Left forelimb (tissue), 1 donor: ENCODE measurements at places on chromosomes 4 and X.

DNA sequence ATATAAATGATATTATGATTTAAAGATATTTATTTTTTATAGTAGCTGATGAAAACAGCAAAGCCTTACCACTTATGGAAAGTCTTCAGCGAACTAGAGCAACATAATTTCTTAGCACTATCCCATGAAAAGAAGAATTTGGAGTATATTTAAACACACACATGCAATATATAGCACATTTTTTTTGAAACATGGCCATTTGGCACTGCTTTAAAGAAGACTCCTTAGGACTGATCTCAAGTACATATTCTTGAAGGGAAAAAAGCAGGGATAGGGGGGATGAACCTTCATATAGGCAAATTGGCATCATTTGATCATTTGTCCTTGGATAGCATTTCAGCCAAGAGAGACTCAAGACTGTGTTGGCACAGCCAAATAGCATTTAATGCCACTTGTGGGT is 193.3 kb downstream of the ANKRD50 start:
- DNase-seq: no peak

- no peak for DNase-seq
Measured at GRCh38 chr4:184357165-184357564, 117.2 kb downstream of the IRF2 start.

GRCh38 chrX:136061696-136062095 is 76.5 kb downstream of the SLC9A6 start:
- DNase-seq: no peak

GRCh38 chr4:51831133-51831532 is 11.8 kb upstream of the DCUN1D4 start:
- no peak for DNase-seq

- no peak for DNase-seq
Measured at GRCh38 chr4:107270614-107271013, 234.5 kb upstream of the DKK2 start.

GRCh38 chrX:28693101-28693500 is 105.9 kb downstream of the IL1RAPL1 start:
- no peak for DNase-seq

DNA sequence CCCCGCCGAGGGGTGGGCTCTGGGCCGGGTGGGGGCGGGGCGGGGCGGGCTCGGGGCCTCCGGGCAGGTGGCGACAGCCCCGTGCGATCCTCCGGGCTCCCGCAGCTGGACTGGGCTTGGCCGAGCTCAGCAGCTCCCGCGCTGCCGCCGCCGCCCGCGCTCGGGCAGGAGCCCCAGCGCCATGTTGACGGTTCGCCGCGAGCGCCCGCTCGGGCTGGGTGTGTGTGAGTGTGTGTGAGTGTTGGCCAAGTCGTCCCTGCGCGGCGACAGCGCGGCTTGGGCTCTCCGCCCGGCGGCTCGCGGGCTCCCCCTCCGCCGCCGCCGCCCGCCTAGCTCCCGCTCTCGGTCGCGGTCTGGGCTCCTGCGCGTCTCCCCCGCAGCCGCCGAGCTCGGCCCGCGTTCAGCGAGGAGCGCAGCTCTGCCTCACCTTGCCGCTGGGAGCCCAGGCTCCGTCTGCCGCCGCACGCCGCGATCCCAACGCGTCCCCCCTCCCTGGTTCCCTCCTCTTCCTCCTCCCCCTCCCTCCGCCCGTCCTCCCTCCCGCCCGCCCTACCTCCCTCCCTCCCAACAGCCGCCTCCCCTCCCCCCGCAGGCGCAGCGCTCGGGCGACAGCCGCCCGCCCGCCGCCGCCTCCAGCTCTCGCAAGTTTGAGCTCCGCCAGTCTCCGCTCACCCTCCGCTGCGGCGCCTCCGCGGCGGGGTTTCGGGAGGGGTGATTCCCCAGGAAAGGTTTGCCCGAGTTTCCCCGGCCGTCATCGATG is at the start of gene BCOR:
BCOR (minus strand) TSS at position 455 of the 760 bp plus-strand sequence. CDS start 20,029 bp downstream, outside the sequence.
- peak; percentile 74 for DNase-seq

DNA sequence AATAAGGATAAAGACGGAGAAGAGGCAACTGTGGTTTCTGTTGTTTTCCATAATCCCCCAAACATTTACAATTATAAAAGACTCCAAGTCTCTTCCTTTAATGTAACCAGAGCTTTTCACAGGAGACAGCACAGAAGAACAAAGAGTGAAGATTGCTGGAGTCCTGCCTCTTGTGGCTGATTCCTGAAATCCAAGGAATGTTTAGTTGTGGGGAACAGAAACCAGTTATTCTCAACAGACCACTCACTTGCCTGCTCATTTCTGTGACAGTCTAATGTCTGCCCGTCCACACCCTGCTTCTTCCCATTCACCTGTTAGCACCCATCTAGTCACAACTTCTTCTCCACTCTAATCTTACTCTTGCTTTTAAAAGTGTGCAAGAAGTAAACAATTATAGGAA is 12.1 kb downstream of the TEX13B start:
- DNase-seq: no peak
